ENCODE measurements at places on chromosomes 7 and 10.

GRCh38 chr7:148115308-148115707, 475.3 kb upstream of the C7orf33 start:
- DNase-seq: no peak

- DNase-seq: peak; percentile 66
These were observed 5.5 kb downstream of the ELOVL3 start for GRCh38 chr10:102231357-102232318.

GRCh38 chr10:33835556-33835955, 501.1 kb upstream of the NRP1 start:
- DNase-seq: no peak

DNA sequence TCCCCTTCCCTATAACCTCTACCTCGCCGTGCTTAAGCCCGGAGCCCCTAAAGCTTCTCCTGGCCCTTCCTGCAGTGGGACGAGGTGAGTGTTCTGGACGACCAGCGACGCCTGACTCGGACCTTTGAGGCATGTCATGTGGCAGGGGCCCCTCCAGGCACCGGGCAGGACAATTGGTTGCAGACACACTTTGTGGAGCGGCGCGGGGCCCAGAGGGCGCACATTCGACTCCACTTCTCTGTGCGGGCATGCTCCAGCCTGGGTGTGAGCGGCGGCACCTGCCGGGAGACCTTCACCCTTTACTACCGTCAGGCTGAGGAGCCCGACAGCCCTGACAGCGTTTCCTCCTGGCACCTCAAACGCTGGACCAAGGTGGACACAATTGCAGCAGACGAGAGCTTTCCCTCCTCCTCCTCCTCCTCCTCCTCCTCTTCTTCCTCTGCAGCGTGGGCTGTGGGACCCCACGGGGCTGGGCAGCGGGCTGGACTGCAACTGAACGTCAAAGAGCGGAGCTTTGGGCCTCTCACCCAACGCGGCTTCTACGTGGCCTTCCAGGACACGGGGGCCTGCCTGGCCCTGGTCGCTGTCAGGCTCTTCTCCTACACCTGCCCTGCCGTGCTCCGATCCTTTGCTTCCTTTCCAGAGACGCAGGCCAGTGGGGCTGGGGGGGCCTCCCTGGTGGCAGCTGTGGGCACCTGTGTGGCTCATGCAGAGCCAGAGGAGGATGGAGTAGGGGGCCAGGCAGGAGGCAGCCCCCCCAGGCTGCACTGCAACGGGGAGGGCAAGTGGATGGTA, 9.2 kb downstream of the EPHB6 start:
- no peak for DNase-seq

- no peak for DNase-seq
These were observed 95.1 kb upstream of the PPP2R2D start for GRCh38 chr10:131805696-131806095.

DNA sequence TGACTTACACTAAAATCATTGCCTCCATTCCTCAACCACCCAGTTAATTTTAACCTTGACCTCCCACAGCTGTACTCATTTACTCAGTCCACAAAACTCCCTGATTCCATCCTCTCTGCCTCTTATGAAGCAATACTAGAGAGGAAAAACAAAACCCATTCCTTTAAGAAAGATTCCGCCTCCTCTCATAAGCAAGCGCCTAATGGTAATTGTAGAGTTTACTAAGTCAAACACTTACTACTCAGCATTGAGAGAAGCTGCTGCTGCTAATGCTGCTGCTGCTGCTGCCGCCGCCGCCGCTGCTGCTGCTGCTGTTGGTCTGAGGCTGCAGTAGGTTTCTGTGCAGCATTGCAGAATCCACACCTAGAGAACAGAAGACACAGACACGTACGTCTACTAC, 2.1 kb upstream of the ADD3 start:
- DNase-seq: peak; percentile 14

- no peak for DNase-seq
These were observed 28.7 kb downstream of the ADGRA1 start for GRCh38 chr10:133116455-133116854.

DNA sequence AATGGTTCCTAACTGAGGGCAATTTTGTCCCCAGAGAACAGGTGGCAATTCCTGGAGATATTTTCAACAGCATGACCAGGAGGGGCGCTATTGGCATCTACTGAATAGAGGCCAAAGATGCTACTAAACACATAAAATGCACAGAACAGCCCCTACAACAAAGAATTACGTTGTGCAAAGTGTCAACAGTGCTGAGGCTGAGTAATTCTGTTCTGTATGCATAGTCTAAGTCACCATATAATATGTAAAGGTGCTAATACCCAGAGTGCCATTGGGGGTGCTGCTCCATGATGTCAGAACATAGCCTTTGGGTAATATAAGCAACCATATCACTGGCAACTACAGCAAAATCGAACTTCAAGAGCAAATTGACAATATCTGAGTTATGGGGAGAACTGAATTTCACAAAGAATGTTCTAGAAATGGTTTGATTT, 213.3 kb upstream of the PHYHIPL start:
- no peak for DNase-seq

DNA sequence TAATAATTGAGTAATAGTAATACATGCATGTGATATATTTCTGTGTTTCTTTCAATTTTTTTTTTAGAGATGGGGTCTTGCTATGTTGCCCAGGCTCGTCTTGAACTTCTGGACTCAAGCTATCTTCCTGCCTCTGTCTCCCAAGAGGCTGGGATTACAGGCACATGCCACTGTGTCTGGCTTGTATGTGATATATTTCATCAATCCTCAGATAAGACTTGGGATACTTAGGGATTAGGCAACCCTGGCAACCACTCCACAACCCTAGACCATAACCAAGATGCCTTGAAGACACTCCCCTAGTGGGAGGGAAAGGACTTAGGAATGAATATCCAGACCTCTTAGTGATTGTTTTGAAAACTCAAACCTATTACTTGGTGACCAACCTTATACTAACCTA, 154.8 kb downstream of the CCDC3 start:
- DNase-seq: no peak

DNA sequence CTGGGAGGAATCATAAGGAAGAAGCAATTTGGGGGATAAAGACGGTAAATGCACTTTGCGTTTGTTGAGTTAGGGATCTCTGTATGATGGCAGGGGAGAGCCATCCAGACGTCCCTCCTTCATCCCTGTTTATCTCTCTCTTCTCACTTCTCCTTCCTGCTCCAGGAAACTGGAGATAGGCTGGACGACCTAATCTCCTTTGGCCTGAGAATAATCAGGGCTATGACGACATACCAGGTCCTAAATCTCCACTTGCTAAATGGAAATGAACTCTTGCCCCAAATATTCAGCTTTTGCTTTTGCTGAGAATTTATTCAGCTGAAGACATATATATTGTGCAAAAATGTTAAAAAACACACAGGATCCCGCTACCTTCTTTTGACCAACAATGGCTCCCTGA, 182.9 kb upstream of the INHBA start:
- DNase-seq: no peak

GRCh38 chr7:12851841-12852240, 164.4 kb downstream of the ARL4A start:
- no peak for DNase-seq

- no peak for DNase-seq
These were observed 13.7 kb downstream of the TECTB start for GRCh38 chr10:112296908-112297331.

DNA sequence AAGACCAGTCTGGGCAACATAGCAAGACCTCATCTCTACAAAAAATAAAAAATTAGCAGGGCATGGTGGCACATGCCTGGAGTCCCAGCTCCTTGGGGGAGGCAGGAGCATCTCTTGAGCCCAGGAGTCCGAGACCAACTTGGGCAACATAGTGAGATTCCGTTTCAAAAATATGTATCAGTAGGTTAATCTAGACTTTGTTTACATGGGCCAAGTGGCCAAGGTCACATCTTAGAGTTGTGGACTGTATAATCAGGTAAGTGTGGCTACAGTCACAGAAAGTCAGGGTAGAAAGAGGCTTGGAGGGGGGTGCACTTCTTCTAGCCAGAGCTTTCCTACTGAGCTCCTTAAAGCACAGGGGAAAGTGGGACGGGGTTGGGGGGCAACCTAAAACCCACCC, 174.4 kb downstream of the CUX1 start:
- DNase-seq: no peak

GRCh38 chr7:47453093-47454061, 128.5 kb downstream of the TNS3 start:
- DNase-seq: no peak

- DNase-seq: no peak
These were observed 727 bp upstream of the PDSS1 start for GRCh38 chr10:26696786-26697162.

GRCh38 chr7:139704308-139704879, 73.4 kb downstream of the HIPK2 start:
- no peak for DNase-seq

GRCh38 chr7:157020514-157021070, 10.1 kb upstream of the MNX1 start:
- no peak for DNase-seq

Measured in CD4-positive, alpha-beta T cell (primary cell).